M059J (cell line): ENCODE measurements at places on chromosomes 6 and 20. TPM values are rescaled to one million over a fixed set of nuclear protein-coding genes. Genes with fewer than 3 reads are reported as not detected.
A peak's percentile ranks its signal among the peaks of the same experiment; 100 is the strongest.

GPSM3 gene
- total RNA-seq, result 12.9 and 13.9 TPM in 2 replicates

SCRT2 gene
- not detected in 2 replicates for total RNA-seq

SEC63 gene
- 11.8 and 22.9 TPM in 2 replicates for total RNA-seq

DNA sequence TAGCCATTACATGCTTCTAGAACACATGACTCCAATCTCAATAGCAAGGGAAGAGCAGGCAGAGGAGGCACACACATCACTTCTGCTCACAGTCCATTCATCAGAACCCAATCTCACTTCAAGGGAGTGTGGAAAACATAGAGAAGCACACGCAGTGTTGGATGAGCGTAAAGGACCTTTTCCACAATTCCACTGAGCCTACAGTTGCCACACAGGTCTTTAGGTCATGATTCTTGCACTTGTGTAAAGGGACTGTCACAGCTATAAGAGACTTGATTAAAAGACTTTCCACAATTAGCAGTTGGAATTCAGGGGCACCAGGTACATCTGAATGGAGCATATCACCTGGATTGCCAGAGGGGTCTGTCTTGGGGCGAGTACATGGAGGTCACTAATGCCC is 86.2 kb downstream of the TBC1D7 start:
- DNase-seq, result no peak

- DNase-seq, result peak; percentile 72
These were observed 23.4 kb upstream of the SLCO4A1 start for GRCh38 chr20:62618611-62619529.

GRCh38 chr6:36267731-36268477 is 2.0 kb upstream of the PNPLA1 start:
- DNase-seq, result peak; percentile 80

DNA sequence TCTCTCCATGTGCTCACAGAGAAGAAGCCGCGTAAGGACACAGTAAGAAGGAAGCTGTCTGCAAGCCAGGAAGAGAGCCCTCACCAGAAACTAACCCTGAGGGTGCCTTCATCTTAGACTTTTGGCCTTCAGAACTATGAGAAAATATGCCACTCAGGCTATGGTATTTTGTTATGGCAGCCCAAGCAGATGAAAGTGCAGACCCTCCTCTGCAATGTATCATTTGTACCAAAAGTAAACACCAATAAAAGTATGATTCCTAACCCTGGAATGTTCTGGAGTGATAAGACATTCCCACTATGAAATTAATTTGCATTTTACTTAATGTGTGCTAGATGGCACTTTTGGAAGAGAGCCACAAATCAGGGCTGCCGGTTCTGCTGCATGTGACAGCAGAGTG is 594.3 kb downstream of the UTRN start:
- peak; percentile 87 for DNase-seq

DNA sequence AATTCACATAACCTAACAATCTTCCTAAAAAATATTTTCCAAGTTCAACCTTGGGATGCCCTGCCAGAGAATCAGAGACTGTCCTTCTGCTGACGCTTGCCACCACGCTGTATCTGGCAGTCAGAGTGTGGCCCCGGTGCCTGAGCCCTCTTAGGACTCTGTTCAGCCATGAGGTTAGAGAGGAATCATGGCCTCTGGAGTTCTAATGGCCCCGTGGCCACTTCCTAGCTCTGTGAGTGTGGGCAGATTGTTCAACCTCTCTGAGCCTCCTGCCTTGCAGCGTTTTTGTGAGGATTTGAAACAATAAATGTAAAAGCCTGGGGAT is 2.2 kb downstream of the BPHL start:
- no peak for DNase-seq

- DNase-seq, result no peak
These were observed 19.4 kb downstream of the SYNDIG1 start for GRCh38 chr20:24488800-24489175.

DNA sequence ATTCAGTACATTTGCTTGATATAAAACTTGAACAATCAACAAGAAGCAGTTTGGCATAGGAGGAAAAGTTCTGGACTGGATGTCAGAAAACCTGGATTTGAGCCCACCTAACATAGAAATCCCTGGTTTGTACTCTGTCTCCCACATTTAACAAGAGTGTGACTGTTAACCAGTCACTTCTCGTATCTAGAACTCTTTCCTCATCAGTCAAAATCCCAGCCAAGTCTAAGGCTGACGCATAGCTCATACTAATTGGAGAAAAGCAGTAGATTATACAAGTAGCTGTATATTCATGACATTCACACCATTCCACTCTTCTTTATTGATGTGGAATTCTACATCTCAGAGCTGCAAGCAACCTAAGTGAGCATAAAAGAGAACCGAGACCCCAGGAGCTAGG is 222.7 kb downstream of the PHACTR1 start:
- no peak for DNase-seq

- DNase-seq, result no peak
These were observed 114.9 kb downstream of the AKAP7 start for GRCh38 chr6:131250122-131250521.

GRCh38 chr6:43455531-43456428 is at the start of gene DLK2:
TSS of gene DLK2 (minus strand) at chr6:43455548. CDS start at chr6:43454825, 723 bp downstream.
- peak; percentile 38 for DNase-seq

DNA sequence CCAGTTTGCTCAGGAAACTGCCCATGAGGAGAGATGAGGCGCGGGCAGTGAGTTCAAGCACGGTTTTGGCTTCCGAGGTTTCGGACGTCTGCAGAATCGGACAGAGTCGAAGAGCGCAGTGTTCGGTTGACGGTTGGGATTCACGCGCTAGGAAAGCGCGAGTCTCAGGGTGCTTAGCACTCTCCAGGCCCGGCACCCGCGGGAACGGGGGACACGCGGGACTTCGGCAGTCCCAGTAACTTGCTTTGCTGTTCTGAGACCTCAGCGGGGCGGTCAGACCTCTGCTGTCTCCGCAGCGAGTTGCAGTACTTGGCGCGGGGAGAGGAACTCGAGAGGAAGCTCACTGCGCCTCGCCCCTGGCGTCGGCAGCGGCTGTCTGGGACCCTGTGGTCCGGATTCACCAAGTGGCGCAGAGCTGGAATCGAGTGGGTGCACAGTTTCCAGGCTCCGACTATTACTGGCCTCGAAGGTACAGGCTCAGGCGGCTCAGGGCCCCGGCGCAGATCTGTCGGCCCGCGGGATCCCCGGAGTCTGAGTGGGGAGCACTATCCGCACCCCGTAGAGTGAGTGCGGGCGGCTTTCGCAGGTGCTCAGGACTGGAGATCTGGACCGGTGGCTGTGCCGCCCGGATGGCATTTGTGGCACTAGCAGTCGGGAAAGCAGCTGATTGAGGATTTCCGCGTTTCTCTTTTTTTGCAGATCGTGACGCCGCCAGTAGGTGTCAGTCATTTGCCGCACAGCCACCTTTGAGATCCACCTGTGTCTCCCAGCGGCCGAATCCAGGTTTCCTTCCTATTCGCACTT is at the start of gene POM121L2:
TSS of gene POM121L2 (minus strand) at position 128 of the 804 bp plus-strand sequence. CDS start at position 25, 103 bp downstream.
- peak; percentile 52 for DNase-seq

GRCh38 chr20:31945785-31946184 is 6.1 kb downstream of the PDRG1 start:
- no peak for DNase-seq

GRCh38 chr6:90610751-90611542 is 24.1 kb upstream of the MAP3K7 start:
- peak; percentile 5 for DNase-seq
